ENCODE measurements at places on chromosomes 1 and 21. TPM values are rescaled to one million over a fixed set of nuclear protein-coding genes. Genes with fewer than 3 reads are reported as not detected.

PLCH2 gene
- 0.86 TPM for polyA plus RNA-seq

TCEA3 gene
- 46.0 TPM for polyA plus RNA-seq

USP24 gene
- polyA plus RNA-seq: 39.6 TPM

DNA sequence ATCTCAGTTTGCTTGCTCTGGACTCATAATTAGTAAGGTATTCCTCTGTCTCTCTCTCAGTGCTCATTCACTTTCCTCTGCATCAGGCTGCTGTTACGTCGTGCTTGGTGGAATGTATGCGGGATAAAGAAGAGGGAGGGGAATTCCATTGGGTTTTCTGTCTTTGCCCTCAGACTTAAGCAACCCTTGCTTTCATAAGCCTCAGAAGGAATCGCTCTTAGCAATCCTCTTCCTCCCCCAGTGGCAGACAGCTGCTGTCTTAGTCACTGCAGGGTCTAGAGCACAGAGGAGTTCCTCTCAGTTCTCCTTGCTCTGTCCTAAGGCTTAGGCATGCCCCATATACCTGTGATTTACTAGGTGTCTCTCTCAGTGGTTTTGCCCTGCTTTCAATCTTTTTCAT is 19.1 kb upstream of the NTMT2 start:
- no peak for DNase-seq

- DNase-seq: no peak
Observed at GRCh38 chr1:57934745-57935144, 510.9 kb upstream of the DAB1 start.

AADACL3 gene
- polyA plus RNA-seq: not detected

DNA sequence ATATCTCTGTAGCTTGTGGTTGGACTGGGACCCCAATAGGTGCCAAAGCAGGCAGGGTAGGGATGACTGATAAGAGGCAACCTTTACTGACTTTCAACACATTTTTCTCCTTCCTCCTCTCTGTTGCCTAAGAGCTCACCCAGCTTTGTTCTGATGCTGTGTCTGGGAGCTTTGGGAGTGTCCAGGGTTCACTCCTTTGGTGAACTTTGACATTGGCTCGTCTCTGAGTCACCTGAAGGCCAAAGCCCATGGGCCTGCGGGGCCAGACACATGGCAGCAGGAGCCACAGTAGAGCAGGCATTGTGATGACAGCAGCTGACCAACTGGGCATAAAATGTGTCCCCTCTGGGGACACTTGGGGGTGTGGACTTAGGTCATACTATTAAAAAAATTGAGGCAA is 99.5 kb upstream of the ZNF644 start:
- no peak for DNase-seq

DNA sequence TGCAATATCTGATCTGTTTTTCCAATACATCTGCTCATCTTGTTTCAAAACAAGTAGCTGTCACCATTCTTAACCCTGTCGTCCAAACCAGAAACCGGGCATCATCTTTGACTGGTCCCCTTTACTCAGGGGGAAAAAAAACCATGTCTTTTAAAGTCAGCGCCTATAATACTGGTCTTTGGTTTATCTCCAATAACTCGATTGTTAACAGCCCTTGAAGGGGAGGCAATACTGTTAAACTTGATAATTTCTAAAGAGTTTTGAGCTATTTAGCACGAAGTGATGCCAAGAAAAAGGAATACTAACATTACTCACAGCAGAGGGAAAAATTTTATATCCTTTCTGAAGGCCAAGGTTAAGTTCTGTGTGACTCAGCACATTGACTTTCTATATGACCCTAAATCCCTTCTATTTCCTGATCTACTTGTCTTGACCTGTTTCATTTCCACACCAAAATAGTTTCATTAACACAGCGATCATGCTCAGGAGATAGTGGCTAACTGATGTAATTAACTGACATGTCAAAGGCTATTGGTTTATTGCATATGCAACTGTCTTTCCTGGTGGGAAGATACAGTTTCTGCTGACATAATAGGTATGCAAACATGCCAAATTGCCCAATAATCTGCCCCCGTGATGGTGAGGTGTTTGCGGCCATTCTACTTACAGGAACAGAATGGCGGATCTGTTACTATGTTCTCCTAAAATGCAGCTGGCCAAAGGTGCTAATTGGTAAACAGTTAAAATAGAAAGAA is 59.1 kb downstream of the NFIA start:
- DNase-seq: no peak

GRCh38 chr1:213623064-213623581 is 364.6 kb upstream of the PROX1 start:
- DNase-seq: no peak

TGFB2 gene
- 17.1 TPM for polyA plus RNA-seq

DNA sequence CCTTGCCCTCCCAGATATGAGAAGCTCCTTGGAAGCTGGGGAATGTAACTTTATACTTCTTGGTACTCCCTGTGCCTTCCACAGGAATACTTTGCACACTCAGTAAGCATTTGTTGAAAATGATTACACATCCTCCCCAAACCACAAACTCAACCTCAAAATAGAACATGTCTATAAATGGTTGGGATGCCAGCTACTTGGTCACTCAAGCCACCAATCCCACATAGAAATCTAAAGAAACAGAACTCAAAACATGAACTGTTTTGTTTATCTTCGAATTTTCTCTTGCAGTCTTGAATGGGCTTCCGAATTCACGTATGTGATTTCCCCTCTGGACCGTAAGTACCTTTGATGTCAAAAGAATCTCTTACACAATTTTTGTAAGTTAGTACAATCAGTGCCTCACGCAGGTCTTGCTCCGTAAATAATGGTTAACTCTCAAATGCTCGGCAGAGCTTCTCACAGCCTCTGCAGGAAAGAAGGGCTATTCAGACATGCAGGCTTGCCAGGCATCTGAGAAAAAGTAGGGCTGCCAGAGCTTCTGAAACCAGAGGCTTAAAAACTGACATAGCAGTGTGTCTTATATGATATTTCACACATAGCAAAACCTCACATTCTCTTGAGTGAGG is 26.9 kb downstream of the SORT1 start:
- no peak for DNase-seq

GRCh38 chr1:21447311-21447710 is 7.4 kb downstream of the NBPF3 start:
- DNase-seq: no peak

- no peak for DNase-seq
Observed at GRCh38 chr1:199041173-199041914, 402.5 kb downstream of the PTPRC start.

DNA sequence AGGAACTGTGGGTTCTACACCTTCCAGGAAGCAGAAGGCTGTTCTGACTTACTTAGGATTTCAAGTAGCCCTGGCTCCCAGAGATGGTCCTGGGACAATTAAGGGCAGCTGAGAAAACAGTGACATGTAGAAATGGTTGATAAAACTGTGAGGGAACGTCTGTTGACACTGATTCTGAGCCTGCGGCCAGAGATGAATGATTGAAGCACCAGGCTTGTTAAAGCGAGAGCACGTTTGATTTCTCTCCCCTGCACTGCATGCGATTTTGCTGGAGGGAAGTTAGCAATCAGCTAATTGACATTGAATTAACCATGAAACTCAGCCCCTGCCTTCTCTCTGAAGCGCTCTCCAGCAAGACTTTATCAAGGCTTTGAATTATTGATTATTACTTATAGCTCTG is 29.9 kb upstream of the POU3F1 start:
- no peak for DNase-seq

GRCh38 chr1:117061986-117062415 is 1.9 kb downstream of the TTF2 start:
- DNase-seq: no peak

GRCh38 chr1:232635778-232636356 is 5.9 kb upstream of the SIPA1L2 start:
- no peak for DNase-seq

SAMD13 gene
- polyA plus RNA-seq: 6.9 TPM

GRCh38 chr1:147218606-147219005 is 6.5 kb downstream of the FMO5 start:
- DNase-seq: no peak

NOTCH2 gene
- polyA plus RNA-seq: 147 TPM

DNA sequence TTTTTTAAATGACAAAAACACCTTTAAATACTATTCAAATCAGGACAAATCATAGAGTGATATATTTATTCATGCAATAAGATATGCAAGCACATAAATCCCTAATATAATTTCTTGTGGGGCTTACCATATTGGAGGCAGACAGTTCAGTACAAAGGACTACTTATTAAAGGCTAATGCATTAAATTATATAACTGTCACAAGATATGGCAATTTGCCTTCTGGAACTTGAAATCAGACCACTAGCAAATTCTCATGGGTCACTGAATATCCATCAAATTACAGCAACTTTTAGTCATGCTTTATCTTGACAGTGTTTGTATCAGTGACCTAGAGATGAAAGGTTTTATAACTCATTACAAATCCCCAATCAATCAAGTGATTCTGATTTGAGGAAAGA is 54.1 kb upstream of the NCAM2 start:
- DNase-seq: no peak

CD48 gene
- polyA plus RNA-seq: 1.8 TPM

DNA sequence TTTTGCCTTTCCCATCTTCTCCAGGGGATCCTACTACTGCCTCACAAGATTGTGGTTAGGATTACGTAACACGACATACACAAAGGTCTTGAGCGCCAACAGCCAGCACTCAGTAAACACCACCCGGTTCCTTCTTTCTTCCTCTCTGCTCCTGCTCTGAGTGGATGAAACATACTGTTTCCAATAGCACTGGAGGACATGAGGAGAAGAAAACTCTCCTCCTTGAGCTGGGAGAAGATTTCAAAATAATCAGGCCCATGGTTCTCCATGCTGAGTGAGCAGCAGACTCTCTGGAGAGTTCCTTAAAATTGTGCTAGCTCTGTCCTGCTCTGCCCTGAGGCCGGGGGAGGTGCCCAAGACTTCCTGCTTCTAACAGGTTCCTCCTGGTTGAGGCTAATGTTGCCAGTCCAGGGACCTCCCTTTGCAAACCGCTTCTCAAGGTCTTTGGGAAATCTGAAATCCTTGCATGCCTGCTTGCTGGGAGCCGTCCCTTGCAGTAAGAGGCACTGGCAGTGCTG is 29.4 kb upstream of the MX1 start:
- no peak for DNase-seq

GRCh38 chr1:156667610-156667967 is 9.6 kb downstream of the NES start:
- DNase-seq: no peak

GRCh38 chr1:38559446-38560165 is 300.0 kb downstream of the RRAGC start:
- DNase-seq: no peak

- DNase-seq: no peak
Observed at GRCh38 chr1:116538544-116538943, 32.3 kb downstream of the CD58 start.

HES3 gene
- polyA plus RNA-seq: not detected

GRCh38 chr1:182357171-182357570 is 34.4 kb downstream of the GLUL start:
- no peak for DNase-seq

DNA sequence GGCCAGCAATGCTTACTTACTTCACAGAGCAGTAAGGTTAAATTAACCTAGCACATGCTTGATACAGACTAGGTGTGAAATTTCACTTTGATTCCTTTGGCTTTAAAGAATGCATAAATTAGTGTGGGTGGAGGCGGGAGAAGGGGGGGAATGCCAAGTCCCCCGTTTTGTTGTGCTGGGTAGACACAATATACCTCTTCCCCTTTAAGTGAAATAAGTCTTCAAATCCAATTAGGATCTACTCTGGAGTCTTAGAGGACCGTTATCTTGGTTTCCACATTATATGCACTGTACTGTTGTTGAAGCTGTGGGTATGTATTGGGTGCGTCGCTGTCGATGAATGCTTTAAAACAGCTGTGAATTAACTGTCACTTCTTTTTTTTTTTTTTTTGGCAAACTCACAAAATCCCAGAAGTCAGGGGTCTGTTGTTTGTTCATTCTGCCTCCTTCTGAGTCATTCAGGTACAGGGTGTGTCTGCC is 1.6 kb upstream of the S1PR1 start:
- no peak for DNase-seq

KRTAP7-1 gene
- not detected for polyA plus RNA-seq

GRCh38 chr1:29736582-29737188 is 500.4 kb downstream of the PTPRU start:
- DNase-seq: peak; percentile 69

GRCh38 chr1:225847610-225848009 is 34.6 kb downstream of the TMEM63A start:
- DNase-seq: no peak

DNA sequence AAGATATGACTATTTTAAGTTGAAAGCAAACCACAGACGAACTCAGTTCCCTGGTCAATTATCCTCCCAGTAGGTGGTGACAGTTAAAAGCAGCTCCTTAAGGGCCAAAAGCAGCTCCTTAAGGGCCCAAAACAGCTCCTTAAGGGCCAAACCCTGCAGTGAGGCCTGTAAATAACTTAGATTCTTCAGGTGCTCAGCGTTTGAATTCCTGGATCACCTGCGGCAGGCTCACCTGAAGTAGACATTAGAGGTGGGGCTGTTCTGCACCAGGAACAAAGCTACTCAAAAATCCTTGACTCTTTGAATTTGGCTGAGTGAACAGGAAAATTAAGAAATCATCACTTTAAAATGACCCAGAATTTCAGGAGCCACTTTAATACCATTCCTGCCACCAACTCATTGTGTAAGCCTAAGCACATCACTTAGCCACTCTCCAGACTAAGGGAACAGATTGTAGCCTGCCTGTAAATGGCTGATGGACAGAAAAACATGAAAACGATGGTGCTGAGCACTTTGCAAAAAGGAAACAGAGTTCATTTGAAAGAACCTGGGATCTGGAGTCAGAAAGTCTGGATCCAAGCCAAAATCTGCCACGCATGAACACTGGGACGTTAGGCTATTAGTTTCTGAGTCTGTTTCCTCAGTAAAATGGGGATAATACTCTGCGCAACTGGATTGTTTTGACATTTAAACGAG is 126.9 kb downstream of the LRIG2 start:
- no peak for DNase-seq

- no peak for DNase-seq
Observed at GRCh38 chr1:2801535-2802291, at the start of gene TTC34. TSS of gene TTC34 (minus strand) at chr1:2801693. CDS start at chr1:2800827, 866 bp downstream.

FAM78B gene
- polyA plus RNA-seq: 0.91 TPM

ACTL8 gene
- polyA plus RNA-seq: not detected

GRCh38 chr21:46005481-46005881 is 23.9 kb downstream of the COL6A1 start:
- DNase-seq: no peak

AKNAD1 gene
- not detected for polyA plus RNA-seq

ANKRD65 gene
- polyA plus RNA-seq: 19.9 TPM

NBPF8 gene
- 13.6 TPM for polyA plus RNA-seq

NPL gene
- 5.8 TPM for polyA plus RNA-seq

RHD gene
- polyA plus RNA-seq: 0.60 TPM

DNA sequence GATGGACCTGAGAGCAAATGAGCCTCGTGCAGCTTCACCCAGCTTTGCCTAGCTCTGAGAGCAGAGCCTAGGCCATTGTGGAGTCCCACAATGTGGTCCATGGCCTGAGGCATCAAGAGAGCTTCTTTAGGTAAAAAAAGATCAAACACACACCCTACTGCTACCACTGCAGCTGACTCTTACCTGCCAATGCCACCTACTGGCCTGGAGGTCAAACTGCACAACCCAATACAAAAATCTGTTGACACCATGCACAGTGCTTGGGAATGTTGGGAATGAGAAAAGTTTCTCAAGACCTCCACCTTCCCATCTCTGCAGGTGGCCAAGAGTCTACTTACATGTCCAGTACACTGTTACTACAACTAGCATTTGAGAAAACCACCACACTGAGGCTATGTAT is 60.6 kb downstream of the UCHL5 start:
- DNase-seq: no peak

CELA3A gene
- polyA plus RNA-seq: not detected
